Activated T-cell treated with anti-CD3 and anti-CD28 coated beads, Interleukin-2, amount 50 U/mL, for 24 hours (primary cell): ENCODE measurements at places on chromosomes 3 and 15.

DNA sequence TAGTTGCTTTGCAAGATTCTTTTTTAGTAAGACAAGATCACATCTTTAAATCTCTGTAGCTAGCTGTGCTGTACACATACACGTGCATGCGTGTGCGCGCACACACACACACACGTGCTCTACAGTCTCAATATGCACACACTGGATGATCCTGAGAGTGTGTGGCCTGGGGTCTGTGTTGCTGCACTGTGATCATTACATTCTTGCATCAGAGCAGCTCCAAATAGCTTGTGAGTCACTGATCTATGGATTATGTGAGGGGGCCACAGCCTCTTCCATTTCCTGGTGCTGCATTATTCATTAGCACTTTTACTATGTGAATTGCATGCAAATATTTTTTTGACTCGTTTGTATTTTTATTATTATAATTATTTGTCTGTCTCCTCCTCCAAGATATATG, 34.6 kb downstream of the MCTP2 start:
- DNase-seq: no peak
- no peaks in the 10 kb centered on the region for H3K27me3 ChIP-seq
- H3K36me3 ChIP-seq: peaks cover 14% of the 10 kb centered on the region
- no peak overlapping the region for H3K4me3 ChIP-seq

DNA sequence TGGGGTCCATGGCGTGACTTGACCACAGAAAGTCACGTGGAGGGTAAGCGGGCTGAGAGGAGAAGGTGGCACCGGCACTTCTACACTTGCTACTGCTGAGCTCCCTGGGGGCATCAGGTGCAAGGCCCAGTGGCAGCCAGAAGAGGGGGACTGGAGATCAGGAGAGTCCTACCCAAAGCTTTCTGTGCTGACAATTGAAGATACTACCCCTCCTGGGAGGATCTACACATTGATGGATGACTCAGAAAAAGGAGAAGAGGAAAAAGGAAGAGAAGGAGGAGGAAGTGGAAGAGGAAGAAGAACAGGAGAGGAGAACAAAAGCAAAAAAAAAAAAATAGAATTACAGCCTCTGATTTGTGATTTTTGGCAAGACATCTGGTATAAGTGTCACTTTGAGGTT, 41.2 kb downstream of the MYO5C start:
- H3K4me1 ChIP-seq: peaks cover 37% of the 10 kb centered on the region
- H3K27me3 ChIP-seq: no peaks in the 10 kb centered on the region
- H3K4me3 ChIP-seq: no peak overlapping the region

GRCh38 chr15:72156928-72157327, 38.7 kb downstream of the SENP8 start:
- no peaks in the 10 kb centered on the region for H3K36me3 ChIP-seq
- H3K27me3 ChIP-seq: no peaks in the 10 kb centered on the region
- no peak overlapping the region for H3K27ac ChIP-seq
- no peak overlapping the region for H3K4me3 ChIP-seq
- no peak for DNase-seq
- H3K4me1 ChIP-seq: peaks cover 4% of the 10 kb centered on the region

DNA sequence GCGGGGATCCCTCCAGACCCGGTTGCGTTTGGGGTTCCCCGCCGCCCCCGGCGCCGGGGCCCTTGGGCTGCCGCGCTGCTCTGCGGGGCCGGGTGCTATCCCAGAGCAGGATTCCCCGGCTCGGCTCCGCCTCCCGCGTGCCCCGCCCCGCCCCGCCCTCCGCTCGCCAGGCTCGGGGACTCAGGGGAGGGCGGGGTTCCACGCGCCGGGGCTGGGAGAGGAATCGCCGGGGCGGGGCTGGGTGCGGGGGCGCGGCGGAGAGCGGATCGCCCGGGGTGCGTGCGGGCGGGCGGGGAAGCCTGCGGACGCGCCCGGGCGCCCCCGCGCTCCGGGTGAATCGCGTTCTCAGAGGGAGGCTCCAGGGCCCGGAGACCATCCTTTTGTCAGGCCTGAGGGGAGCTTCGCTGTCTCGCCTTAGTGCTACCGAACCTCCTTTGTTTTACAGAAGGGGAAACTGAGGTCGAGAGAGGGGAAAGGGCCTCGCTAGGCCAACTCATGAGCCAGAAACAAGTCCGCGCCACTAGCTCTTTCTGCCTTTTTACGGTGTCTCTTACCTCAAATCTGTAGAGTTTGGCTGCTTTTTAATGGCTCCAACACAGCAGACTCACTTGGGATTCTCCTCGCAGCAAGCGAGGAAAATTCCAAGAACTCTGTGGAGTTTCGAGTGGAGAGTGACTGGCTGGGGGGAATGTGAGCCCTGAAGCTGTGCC, at the start of gene TMEM158:
Gene TMEM158, minus strand, starts transcription at position 82 of the 710 bp plus-strand sequence. CDS start 260 bp downstream, outside the sequence.
- no peaks in the 10 kb centered on the region for H3K36me3 ChIP-seq
- peak within 1 kb of the TSS; percentile 56 for H3K4me3 ChIP-seq
- H3K4me1 ChIP-seq: peaks cover 15% of the 10 kb centered on the region
- DNase-seq: peak; percentile 84

DNA sequence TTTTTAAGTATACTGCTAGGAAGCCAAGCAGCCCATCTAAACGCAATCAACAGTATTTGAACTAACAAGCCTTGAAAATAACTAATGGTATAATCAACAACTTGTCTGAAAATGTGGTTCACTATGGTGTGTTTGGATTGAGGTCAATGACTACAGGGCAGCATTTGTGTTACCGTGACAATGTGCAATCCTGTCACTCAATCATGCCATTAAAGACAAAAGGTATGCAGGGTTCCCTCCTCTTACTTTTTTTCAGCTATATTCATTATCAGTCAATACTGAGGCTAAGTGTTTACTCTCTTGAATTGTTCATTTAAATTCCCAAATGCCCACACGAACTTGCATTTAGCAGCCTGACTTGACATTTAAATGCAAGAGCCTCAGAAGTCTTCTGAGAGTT, 1099.3 kb upstream of the EPHA6 start:
- DNase-seq: no peak
- H3K4me3 ChIP-seq: no peak overlapping the region
- no peak overlapping the region for H3K27ac ChIP-seq

GRCh38 chr3:171369156-171369555, 91.0 kb downstream of the TNIK start:
- H3K27ac ChIP-seq: no peak overlapping the region
- no peak overlapping the region for H3K4me3 ChIP-seq
- no peak for DNase-seq
- H3K4me1 ChIP-seq: peaks cover 40% of the 10 kb centered on the region
- peaks cover 19% of the 10 kb centered on the region for H3K36me3 ChIP-seq
- no peaks in the 10 kb centered on the region for H3K27me3 ChIP-seq

DNA sequence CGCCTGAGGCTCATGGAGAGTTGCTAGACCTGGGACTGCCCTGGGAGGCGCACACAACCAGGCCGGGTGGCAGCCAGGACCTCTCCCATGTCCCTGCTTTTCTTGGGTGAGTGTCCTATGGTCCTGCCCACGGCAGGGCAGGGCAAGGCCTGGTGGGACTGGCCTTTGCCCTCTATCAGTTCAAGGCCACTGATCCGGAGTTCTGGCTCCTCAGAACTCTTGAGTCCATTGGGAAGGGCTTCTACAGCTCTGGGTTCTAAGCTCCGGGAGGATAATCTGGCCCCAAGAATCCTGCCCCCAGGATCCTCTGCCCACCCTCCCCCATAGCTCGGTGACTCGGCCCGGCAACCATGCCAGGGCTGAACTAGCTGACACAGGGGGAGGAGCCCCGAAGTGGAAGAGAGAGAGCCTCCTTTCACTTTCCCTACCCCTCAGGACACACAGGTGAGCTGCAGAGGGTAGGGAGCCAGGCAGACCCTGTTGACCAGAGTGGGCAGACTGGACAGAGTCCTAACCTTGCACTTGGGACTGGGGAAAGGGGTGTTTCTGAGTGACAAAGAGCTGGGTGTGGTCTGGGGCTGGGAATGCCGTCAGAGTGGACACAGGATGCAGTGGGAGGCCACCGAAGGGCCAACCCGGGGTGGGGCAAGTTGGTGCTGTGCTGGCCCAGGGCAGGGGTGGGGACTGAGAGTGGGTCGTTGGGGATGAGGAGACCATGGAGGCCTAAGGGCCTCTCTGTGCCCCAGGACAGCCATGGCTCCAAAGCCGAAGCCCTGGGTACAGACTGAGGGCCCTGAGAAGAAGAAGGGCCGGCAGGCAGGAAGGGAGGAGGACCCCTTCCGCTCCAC, 664 bp downstream of the PARP3 start:
- no peaks in the 10 kb centered on the region for H3K27me3 ChIP-seq
- peak overlapping the region; percentile 90 for H3K4me3 ChIP-seq
- peaks cover 43% of the 10 kb centered on the region for H3K36me3 ChIP-seq
- DNase-seq: peak; percentile 73

- DNase-seq: no peak
- H3K36me3 ChIP-seq: no peaks in the 10 kb centered on the region
- H3K4me3 ChIP-seq: no peak overlapping the region
- H3K27ac ChIP-seq: no peak overlapping the region
- no peaks in the 10 kb centered on the region for H3K4me1 ChIP-seq
Measured at GRCh38 chr3:4138786-4139431, 164.3 kb upstream of the SETMAR start.

GRCh38 chr3:127779747-127780146, 42.6 kb downstream of the MGLL start:
- DNase-seq: no peak
- H3K36me3 ChIP-seq: no peaks in the 10 kb centered on the region
- H3K4me3 ChIP-seq: no peak overlapping the region
- H3K27ac ChIP-seq: no peak overlapping the region

DNA sequence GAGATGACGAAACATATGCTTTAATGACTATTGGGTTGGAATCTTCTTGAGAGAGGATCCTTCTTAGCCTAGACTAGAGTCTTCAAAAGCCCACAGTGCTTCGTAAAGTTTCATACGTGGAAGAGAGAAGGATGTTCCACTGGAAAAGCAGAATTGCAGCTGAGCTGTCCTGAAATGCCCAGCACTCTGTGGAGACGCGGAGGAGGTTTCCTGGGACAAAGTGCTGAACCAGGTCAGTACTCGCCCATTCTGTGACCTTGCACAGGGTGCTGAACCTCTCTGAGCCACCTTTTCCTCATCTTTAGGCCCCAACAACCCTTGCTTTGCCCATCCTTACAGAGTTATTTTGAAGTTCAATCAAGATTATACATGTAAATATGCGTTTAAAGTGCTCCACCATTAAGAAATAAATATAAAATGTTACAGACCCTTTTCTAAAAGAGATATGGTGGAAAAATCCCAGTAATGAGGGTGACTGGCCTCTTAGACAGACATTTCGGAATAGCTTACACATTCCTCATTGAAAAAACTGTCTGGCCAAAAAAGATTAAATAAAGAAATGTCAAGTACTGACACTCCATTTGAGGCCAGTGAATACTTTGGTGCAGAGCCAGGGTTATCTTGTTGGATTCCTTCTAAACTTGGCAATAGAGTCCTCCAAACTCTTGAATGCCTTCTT, 4.2 kb upstream of the MAGEF1 start:
- peaks cover 3% of the 10 kb centered on the region for H3K36me3 ChIP-seq
- H3K27me3 ChIP-seq: no peaks in the 10 kb centered on the region
- DNase-seq: no peak
- no peak overlapping the region for H3K27ac ChIP-seq
- H3K4me1 ChIP-seq: peaks cover 9% of the 10 kb centered on the region
- H3K4me3 ChIP-seq: no peak overlapping the region

- no peak overlapping the region for H3K27ac ChIP-seq
- H3K27me3 ChIP-seq: no peaks in the 10 kb centered on the region
- peaks cover 17% of the 10 kb centered on the region for H3K36me3 ChIP-seq
- peaks cover 2% of the 10 kb centered on the region for H3K4me1 ChIP-seq
Measured at GRCh38 chr15:40664909-40665308, 30.1 kb upstream of the RAD51 start.

- DNase-seq: no peak
- no peak overlapping the region for H3K27ac ChIP-seq
- H3K4me1 ChIP-seq: peaks cover 3% of the 10 kb centered on the region
- H3K4me3 ChIP-seq: no peak overlapping the region
- no peaks in the 10 kb centered on the region for H3K36me3 ChIP-seq
Measured at GRCh38 chr3:101868534-101869464, 19.5 kb downstream of the NFKBIZ start.

DNA sequence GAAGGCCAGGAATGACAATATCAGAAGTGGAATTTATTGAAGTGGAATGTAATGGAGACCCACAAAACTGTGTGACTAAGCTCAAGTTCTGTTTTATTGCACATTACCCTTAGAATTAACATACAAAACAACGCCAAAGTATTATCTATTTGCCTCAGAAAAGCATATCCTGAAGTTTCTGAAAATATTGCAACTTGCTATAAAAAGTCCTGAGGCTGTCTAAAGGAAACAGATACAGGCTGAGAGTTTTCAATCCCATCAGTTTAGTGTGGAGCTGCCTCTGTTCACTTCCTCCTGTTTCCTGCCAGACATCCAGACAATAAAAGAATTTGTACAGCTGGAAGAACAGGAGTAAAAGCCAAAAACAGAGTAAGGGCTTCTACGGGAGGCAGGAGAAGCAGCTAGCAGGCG, 108.8 kb downstream of the FBN1 start:
- H3K4me3 ChIP-seq: no peak overlapping the region
- no peaks in the 10 kb centered on the region for H3K36me3 ChIP-seq
- H3K4me1 ChIP-seq: no peaks in the 10 kb centered on the region
- no peaks in the 10 kb centered on the region for H3K27me3 ChIP-seq

DNA sequence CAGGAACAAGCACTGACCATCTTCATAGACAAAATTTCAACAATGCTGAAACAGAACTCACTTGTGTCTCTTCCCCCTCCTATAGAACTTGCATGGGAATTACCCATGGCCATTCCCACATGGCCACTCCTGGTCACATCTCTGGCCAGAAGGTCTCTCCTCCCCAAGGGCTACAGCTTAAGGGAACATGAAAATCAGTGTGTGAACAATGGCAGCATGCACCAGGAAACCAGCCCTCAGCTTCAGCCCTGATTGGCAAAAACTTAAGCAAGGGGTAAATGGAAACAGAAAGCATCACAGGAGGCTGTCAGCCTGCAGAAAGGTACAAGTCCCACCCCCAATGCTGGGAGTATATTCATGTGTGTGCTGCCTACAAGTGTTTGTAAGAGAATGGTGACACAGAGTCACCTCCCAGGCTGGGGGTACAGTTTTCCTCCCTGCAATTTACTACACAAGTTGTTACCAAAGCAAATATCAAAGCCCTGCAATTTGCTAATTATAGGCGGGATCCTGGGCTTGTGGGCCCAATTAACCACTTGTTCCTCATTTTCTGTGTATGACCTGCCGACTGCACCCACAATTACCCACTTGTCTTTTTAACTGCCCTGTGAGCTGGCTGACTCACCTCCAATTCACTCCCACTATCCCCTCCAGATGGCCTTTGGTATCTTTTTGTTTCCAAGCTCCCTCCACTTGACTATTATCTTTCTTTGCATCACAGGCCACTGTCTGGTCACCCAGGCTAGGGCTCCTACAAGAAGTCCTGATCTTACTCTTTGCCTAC, 84.4 kb upstream of the HES1 start:
- H3K36me3 ChIP-seq: no peaks in the 10 kb centered on the region
- no peak overlapping the region for H3K4me3 ChIP-seq
- DNase-seq: no peak
- peaks cover 3% of the 10 kb centered on the region for H3K4me1 ChIP-seq
- peaks cover 11% of the 10 kb centered on the region for H3K27me3 ChIP-seq
- no peak overlapping the region for H3K27ac ChIP-seq

GRCh38 chr3:9135526-9135925, 113.9 kb downstream of the SRGAP3 start:
- DNase-seq: no peak
- peaks cover 29% of the 10 kb centered on the region for H3K27me3 ChIP-seq
- H3K36me3 ChIP-seq: no peaks in the 10 kb centered on the region
- H3K27ac ChIP-seq: no peak overlapping the region

GRCh38 chr15:32972686-32973085, 221.8 kb downstream of the FMN1 start:
- DNase-seq: no peak
- H3K27ac ChIP-seq: no peak overlapping the region
- H3K4me1 ChIP-seq: peaks cover 4% of the 10 kb centered on the region
- H3K4me3 ChIP-seq: no peak overlapping the region
- H3K36me3 ChIP-seq: peaks cover 4% of the 10 kb centered on the region
